ENCODE measurements at places on chromosomes 5 and 9.
A peak's percentile ranks its signal among the peaks of the same experiment; 100 is the strongest.

DNA sequence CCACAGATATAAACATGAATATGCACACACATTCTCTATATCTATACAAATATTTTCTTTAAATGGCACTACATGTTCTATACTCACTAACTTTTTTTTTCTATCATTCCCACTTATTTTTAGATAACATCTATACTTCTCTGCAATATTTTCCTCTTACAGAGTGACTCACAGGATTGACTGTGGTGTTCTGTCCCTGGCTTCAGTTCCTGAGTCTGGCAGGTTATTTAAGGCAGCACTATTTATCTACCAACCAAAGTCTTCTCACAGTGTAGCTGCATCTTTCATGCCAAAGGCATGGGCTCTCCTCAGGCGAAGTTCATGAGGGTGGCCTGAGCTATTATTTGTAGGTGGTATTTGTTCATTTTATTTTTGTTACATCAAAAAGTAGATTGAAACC, 409.0 kb downstream of the PRR16 start:
- DNase-seq = peak; percentile 52

- DNase-seq = no peak
Measured at GRCh38 chr5:31433229-31433628, 98.7 kb downstream of the DROSHA start.

- no peak for DNase-seq
Measured at GRCh38 chr5:66742083-66742895, 146.1 kb downstream of the MAST4 start.

GRCh38 chr5:14144586-14145434, 1.7 kb downstream of the TRIO start:
- peak; percentile 89 for DNase-seq

GRCh38 chr9:133788819-133789717, 50.9 kb upstream of the SARDH start:
- peak; percentile 13 for DNase-seq

DNA sequence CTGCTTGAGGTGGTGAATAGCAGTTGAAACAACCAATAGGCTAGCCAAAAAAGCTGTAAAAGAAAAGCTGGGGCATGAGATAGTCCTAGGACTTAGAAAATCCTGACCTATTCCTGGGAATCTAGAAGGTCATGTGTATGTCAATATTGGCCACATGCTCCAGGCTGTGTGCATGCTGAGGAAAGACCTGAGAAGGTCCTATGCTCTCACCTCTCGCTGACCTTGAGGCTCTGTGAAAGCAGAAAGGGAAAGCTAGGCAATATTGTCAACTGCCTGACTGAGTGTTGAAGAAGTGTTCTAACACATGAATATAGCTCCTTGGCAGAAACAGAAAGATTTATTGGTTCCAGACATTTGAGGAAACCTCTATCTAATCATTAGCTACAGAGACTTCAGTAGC, 19.8 kb downstream of the TAS2R1 start:
- DNase-seq = no peak

GRCh38 chr5:154755361-154756008, at the start of gene LARP1:
Gene LARP1 (plus strand): TSS chr5:154755377. CDS start chr5:154755758, 381 bp downstream.
- peak; percentile 57 for DNase-seq

Data from umbilical cord (tissue), 2 donors.